Glutamatergic neuron (in vitro differentiated cells): ENCODE measurements at places on chromosomes 12 and 14.

- no peak for DNase-seq
Observed at GRCh38 chr12:8035440-8036010, 3.0 kb downstream of the FOXJ2 start.

GRCh38 chr12:31220061-31220460, 105.9 kb downstream of the SINHCAF start:
- no peak for DNase-seq

DNA sequence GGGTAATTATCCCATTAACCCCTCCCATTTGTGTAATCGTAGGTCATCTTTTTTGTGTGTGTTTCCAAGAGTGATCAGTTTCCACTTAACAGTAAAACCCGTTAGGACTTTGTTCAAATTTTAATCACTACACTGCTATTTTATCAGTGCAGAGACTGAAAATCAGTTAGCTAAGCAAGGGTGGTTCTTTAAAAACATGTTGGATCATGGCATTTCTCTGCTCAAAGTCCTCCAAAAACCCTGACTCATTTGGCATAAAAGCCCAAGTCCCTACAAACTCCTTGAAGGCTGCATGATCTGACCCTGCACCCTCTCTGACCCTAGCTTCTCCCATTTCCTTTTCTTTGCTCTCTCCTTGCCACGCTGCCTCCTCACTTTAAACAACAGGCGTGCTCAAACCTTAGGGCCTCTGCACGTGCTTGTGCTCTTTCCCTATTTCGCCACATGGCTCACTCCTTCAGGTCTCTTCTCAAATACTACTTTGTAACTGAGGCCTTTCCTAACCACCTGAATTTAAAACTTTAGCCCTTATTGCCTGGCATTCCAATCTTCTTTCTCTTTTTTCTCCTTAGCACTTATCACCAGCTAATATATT, 13.2 kb upstream of the OVCH1 start:
- DNase-seq, result no peak

GRCh38 chr14:56870336-56870735, 60.1 kb upstream of the OTX2 start:
- DNase-seq, result no peak
